Activated CD8-positive, alpha-beta T cell treated with anti-CD3 and anti-CD28 coated beads, Interleukin-2, amount 10 ng/mL, durations not matched to agents 7 days and 5 days (primary cell): ENCODE measurements at places on chromosomes 7 and 10.

DNA sequence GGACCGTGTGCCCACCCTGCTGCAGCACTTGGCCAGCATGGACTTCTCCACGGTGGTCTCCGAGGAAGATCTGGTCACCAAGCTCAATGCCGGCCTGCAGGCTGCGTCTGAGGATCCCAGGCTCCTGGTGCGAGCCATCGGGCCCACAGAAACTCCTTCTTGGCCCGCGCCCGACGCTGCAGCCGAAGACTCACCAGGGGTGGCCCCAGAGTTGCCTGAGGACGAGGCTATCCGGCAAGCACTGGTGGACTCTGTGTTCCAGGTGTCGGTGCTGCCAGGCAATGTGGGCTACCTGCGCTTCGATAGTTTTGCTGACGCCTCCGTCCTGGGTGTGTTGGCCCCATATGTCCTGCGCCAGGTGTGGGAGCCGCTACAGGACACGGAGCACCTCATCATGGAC is 1.4 kb downstream of the RBP3 start:
- no peak for DNase-seq

DNA sequence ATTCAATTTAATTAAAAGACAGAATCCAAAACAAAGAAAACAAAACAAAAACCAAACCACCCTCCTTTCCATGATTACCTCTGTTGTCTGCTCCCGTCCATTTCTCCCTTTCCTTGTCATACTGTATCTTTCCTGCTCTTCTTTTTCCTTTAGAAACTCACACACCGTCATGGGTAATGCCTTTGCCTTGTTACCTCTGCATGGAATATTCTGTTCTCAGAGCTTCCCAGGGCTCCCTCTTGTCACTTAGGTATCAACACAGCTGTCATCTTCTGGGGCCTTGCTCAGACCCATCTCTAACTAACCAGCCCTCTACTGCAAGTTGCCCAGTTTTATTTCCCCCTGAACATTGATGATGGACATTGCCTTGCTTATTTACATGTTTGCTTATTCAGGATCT is 30.2 kb upstream of the GIMAP8 start:
- no peak for DNase-seq

DNA sequence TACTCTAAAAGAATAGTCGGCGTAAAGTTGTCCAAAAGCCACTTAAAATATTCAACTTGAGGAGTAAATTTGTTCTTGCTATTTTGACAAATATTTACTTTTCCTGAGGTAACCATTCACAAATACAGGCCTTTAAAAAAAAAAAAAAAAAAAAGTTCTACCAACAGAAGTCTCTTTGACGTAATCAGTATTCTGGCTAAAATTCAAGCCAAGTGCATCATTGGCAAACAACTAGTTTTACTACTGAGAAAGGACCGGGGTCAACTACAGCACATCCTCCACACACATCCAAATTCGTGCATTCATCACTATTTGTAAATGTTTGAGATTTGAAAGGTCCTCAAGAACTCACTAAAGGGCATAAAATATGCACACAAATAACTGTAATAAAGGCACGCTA is 2.0 kb downstream of the OAT start:
- no peak for DNase-seq

GRCh38 chr7:74417419-74417971 is 36.2 kb upstream of the GTF2IRD1 start:
- peak; percentile 61 for DNase-seq

DNA sequence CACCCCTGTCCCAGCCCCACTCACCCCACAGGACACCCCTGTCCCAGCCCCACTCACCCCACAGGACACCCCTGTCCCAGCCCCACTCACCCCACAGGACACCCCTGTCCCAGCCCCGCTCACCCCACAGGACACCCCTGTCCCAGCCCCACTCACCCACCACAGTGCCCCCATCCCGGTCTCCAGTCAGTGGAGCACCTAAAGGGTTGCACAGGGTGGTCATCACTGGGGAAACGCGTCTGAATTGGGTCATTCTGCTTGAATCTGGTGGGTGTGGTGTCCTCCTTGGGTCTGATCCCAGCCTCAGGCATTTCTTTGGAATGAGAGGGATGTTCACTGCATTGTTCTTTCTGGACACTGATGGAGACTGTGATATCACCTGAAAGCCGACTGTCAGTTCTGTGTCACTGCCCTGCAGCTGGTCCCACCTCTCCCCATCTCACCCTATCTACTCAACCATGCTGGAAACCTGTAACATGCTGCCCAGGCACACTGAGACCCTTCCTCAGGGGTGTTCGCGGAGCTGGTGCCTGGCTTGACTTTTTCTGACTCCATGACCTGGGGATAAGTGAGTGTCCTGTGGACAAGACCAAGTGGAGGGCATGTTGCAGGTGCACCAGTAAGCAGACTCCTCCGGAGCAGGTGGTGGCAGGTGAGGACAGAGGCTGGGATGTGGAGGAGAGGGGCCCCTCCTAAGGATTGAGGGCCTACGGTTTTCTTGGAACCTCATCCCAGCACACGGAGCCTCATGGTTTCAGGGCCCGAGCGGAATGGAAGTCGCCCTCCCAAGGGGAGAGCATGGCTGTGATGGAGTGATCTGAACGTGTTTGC is 262.5 kb upstream of the PPP2R2D start:
- peak; percentile 9 for DNase-seq

GRCh38 chr10:29055101-29055500 is 233.8 kb upstream of the LYZL1 start:
- DNase-seq = no peak

DNA sequence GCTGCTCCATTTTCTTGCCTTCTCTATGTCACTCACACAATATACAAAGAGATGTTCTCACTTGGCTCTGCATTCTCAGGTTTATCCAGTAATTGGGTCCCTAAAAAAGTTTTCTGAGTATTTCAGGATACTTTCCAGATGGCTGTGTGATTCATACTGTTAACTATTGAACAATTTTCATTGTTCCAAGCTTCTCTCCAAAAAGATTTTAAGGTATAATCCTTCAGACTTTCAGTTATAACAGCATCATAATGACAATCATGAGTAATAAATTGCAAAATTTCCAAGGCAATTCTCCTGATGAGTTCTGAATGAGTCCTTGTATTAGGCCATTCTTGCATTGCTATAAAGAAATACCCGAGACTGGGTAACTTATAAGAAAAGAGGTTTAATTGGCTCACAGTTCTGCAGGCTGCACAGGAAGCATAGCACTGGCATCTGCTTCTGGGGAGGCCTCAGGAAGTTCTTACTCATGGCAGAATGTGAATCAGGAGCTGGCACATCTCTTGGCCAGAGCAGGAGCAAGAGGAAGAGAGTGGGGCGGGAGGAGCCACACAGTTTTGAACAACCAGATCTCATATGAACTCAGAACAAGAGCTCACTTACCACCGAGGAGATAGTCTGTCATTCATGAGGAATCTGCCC is 148.1 kb downstream of the SLC16A9 start:
- DNase-seq = no peak

DNA sequence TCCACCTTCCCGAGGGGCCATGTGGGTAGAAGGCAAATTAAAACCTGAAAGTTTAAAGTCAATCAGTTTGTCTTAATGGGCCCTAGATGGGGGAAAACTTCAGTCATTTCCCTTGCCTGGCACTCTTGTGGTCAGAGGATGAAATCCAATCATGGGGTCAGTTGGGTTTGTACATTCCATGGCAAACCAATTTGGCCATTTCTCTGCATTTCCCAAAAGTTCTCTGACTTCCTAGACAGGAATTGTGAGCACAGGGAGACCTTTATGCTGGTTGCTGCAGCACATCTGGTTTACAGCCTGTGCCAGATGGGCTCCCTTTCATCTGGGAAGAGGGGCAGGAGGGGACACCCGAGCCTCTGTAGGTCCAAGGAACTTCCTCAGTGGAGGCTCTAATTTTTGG is 113.0 kb downstream of the CYP26A1 start:
- DNase-seq = no peak

GRCh38 chr7:128100225-128100948 is 69.2 kb upstream of the LRRC4 start:
- DNase-seq = no peak

DNA sequence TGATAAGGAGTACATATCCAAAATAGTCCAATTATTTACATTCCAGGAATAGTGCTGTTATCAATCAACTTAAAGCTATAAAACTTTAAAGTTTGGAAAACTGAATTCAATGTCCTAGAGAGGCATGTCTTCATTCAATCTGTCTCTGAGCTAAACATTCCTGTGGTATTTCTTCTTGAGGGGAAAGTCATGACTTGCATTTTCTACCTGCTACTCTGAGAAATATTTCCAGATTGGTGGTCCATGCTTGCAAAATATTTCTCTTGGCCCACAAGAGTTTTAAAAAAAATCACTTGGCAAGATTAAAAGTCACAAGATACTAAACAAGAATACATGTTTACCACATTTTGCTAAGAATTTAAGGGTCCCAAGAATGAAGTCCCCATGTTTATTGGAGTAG is 63.6 kb upstream of the HGF start:
- DNase-seq = no peak

- DNase-seq = no peak
These were observed 123.6 kb downstream of the ZNF248 start for GRCh38 chr10:37733822-37734221.

- no peak for DNase-seq
These were observed 59.7 kb upstream of the CCDC71L start for GRCh38 chr7:106720641-106721040.

- DNase-seq = no peak
These were observed 688.4 kb downstream of the REEP3 start for GRCh38 chr10:64209561-64209960.

DNA sequence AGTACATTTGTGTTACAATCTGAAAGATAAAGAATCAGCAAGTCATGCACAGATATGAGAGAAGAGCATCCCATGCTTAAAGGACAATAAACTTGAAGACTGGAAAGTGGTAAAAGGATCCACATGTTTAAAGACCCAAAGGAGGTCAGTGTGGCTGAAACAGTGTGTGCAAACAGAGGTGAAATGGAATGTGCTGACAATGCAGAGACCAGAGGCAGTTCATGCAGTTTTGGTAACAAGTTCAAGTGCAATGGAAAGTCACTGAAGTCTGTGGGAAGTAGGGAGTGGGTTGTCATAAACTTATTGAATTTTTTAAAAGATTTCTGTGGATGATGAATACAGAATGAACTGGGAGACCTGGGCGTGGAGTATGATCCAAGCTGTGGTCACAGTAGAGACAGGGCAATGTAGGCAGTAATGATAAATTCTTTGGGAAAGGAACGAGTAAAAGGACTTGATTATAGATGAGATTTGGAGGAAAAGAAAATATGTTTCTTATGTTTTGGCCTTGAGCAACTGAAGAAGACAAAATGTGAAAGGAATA is 408.0 kb downstream of the HGF start:
- DNase-seq = no peak

DNA sequence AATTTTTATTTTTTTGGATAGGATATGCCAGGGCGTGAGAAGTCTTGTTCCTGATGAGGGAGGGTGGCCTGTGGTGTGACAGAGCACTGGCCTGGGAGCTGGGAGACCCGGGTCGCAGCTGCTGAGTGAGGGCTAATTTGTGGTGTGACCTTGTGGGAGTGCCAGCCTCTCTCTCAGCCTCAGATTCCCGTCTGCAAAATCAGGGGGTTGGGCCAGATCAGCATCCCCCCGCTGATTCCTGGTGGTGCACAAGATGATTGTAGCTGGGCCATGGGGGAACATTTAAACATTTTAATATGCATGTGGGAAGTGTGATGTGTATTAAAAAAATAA is 14.9 kb downstream of the TSPAN15 start:
- DNase-seq = no peak

GRCh38 chr7:7212612-7213011 is 30.3 kb downstream of the C1GALT1 start:
- no peak for DNase-seq

DNA sequence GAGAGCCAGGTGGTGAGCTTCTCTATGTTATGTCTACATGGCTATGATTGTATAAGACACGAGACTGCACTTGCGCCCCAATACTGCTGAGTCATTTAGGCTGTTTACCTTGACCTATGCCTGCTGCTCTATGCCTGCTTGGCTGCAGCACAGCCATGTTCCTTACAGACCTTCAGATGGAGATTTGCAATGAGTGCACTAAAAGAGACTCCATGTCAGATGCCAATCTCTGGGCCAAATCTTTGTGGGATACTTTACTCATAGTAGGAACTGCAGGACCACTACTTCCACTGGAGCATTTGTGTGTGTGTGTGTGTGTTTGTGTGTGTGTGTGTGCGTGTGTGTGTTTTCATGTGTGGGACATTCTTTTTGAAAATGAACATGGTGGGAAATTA is 50.0 kb upstream of the KMT2E start:
- no peak for DNase-seq

DNA sequence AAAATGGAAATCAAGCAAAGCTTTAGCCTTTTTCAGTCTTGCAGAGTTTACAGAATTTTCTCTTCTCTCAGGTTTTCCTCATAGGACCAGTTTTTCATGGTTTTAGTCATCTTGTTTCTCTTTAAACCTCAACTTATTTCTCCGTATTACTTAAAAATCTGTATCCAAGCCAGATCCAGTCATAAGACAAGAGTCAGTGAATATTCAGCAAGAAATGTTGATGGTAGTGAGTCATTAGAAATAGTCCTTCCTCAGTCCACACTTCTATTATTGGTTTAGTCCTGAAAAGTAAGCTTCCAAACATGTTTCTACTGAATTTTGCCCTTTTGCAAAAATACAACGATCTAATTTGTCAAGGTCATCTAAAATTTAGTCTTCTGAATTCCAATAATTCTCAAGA is 107.0 kb downstream of the VIM start:
- no peak for DNase-seq

GRCh38 chr7:51114501-51114900 is 202.1 kb downstream of the COBL start:
- DNase-seq = no peak

DNA sequence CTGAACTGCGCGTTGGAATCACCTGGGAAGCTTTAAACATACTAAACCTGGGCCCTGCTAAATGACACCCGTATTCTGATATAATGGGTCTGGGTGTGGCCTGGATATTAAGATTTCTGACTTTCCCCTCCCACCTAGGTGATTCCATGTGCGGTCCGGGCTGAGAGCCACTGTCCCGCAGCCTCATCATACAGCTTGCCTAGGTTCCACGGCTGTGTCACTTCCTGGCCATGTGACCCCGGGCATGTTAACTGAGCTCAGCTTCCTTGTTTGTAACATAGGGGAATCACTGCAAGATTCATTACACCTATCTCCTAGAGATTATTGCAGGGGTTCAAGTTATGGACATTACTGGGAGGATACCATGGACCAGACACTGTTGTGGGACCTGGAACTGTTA is 472.7 kb upstream of the GALNT17 start:
- DNase-seq = peak; percentile 44

DNA sequence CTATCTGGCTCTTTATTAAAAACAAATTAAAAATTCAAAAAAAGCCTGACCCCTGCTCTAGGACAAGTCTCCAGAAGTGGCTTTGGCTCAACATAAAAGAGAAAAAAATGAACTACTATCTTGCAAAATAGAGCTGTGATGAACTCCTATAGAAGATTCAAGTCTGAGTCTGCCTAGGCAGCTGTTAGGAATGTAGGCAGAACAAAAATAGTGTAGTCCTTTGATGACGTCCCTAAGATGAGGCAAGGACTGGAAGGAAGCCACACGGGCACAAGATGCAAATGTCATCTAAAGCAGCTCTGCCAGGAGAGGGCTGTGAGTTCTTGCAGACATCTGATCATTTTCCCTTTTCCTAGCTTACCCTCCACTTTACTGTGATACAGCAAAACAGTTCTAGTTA is 20.5 kb downstream of the ASNS start:
- DNase-seq = no peak

- DNase-seq = no peak
These were observed 49.2 kb upstream of the PLA2G12B start for GRCh38 chr10:73003822-73004221.
